ENCODE measurements at places on chromosomes 6 and 20. TPM values are rescaled to one million over a fixed set of nuclear protein-coding genes. Genes with fewer than 3 reads are reported as not detected.

GRCh38 chr6:135692426-135692825 lies 159.1 kb upstream of the PDE7B start:
- no peak for DNase-seq

GRCh38 chr6:72287801-72288200 lies 334.1 kb upstream of the KCNQ5 start:
- peak; percentile 26 for DNase-seq

DNA sequence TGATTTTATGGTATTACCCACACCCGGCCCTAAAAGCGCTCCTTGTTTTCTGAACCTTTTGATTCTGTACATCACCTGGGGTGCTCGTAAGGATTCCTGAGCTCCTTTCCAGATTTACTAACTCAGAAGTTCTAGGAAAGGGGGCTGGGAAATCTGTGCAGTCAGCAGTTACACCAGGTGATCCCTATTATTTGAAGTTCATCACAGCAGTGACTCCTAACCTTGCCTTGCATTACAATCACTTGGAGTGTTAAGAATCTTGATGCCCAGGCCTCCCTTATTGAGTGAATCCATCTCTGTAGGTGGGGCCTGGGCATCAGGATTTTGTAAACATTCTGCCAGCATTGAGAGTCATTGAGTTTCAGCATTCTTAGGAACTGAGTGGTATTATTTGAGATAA lies 44.7 kb downstream of the BMP6 start:
- DNase-seq = no peak

GRCh38 chr20:62027116-62027515 lies 38.6 kb downstream of the TAF4 start:
- DNase-seq = no peak

GRCh38 chr6:12101048-12101447 lies 88.9 kb downstream of the HIVEP1 start:
- no peak for DNase-seq

DNA sequence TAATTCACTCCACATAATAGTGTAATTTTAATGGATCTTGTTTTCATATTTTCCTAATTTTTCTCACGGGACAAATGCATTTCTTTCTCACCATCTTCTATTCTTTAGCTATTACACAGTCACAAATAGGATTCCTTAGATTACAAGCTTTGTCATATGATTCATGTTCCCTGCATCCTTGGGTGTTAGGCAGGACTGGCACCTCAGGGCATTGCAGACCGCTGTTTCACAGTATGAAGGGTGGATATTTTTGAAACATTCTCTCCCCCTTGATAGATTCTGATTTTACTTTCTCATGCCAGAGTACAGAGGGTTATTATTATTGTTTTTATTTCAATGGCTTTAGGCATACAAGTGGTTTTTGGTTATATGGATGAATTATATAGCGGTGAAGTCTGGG lies 602.5 kb downstream of the PHF3 start:
- no peak for DNase-seq

GRCh38 chr20:35191419-35192117 lies 19.7 kb downstream of the PROCR start:
- DNase-seq = no peak

GRCh38 chr6:15968519-15968918 lies 160.4 kb upstream of the MYLIP start:
- no peak for DNase-seq

GRCh38 chr6:25630508-25631278 lies 21.3 kb upstream of the SCGN start:
- no peak for DNase-seq

DNA sequence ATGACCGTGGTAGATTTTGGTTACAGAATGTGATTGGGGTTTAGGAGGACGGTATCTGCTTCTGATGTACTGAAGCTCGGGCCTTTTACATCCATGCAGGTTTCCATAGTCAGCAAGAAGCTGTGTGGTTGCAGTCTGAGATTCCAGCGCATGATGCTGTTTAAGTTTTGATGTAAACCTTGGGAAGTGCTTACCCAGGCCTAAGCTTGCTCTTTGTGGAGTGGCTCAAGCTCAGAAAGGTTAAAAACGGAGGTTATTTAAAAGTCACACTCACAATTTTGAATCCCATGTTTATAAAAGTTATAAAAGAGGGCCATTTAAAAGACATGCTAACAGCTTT lies 121.4 kb downstream of the TIAM2 start:
- DNase-seq = no peak

DNA sequence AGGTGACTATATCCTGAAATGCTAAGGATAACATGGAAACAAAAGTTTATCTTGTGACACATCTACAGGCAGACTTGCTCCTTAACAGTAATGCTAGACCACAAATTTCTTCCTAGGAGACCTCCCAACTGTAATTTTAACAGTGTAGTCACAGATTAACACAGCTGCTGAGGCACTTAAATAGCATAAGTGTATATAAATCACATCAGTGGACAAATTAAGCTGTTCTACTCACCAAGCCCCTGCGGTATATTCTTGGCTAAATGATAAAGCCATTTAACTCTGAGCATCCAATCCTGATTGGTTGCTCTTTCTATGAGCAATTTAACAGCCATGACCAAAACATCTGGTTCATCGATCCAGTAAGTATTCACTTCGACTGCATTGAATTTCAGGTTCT lies 73.3 kb upstream of the LYRM2 start:
- no peak for DNase-seq

DNA sequence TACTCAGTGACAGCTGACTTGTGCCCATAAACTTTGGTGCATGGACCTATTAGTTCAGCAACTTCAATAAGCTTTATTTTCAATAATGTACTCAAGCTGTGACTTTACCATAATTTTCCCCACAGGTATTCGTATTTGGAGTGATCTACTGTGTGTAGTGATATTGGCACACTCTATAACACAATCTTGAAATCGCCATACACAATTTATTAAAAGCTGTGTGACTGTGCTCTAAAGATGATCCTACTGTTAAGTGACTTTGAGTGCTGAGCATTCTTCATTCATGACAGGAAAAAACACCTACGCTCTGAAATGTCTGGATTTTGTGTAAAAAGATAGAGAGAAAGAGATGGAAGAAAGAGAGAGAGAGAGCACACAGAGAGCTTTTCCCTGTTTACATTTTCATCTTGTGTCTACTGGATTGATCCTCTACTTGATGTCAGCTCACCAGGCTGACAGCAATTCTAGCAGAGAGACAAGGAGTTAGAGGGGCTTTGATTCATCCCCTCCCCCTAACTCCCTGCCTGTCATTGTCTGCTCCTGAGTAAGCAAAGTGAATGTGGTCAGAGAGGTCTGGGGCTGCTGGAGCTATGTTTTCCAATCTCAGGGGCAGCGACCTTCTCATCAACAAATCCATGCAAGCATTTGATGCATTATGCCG lies 538.7 kb upstream of the POU3F2 start:
- no peak for DNase-seq

- DNase-seq = no peak
Observed at GRCh38 chr6:114419175-114419574, 76.4 kb upstream of the HS3ST5 start.

DNA sequence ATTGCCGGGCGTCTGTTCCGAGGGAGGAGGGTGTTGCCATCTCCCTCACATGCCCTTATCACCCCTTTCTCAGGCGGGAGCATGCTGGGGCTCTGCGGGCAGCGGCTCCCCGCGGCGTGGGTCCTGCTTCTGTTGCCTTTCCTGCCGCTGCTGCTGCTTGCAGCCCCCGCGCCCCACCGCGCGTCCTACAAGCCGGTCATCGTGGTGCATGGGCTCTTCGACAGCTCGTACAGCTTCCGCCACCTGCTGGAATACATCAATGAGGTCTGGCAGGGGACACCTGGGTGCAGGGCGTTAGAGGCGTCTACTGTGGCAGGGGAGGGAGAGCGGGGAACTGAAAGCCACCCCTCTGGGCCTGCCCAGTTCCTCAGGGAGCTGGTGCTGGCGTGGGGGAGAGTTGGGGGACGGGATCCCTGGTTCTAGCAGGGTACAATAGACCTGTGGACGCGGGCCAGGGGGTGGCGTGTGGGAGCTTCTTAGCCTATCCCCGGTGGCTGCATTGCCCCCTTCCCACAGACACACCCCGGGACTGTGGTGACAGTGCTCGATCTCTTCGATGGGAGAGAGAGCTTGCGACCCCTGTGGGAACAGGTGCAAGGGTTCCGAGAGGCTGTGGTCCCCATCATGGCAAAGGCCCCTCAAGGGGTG lies 697 bp downstream of the PPT2 start:
- peak; percentile 74 for DNase-seq

DNA sequence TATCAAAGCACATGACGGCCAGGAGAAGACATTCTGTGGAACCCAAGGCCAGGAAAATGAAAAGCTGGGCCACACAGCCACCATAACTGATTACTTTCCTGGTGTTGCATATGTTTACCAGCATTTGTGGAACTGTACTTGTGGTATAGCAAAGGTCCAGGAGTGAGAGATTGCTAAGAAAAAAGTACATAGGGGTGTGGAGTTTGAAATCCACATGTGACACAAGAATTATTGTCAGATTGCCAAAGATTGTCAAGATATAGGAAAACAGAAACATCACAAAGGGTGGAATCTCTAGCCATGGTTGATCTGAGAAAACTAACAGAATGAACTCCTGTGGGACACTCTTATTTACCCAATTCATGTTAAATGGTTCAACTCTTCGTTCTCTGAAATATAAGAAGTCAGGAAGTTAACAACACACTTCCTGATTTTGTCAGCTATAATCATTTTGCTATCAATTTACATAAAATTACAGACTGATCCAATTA lies at the start of gene OR2B2:
OR2B2 (minus strand) TSS at position 441 of the 491 bp plus-strand sequence; CDS start at position 364, 77 bp downstream.
- no peak for DNase-seq

DNA sequence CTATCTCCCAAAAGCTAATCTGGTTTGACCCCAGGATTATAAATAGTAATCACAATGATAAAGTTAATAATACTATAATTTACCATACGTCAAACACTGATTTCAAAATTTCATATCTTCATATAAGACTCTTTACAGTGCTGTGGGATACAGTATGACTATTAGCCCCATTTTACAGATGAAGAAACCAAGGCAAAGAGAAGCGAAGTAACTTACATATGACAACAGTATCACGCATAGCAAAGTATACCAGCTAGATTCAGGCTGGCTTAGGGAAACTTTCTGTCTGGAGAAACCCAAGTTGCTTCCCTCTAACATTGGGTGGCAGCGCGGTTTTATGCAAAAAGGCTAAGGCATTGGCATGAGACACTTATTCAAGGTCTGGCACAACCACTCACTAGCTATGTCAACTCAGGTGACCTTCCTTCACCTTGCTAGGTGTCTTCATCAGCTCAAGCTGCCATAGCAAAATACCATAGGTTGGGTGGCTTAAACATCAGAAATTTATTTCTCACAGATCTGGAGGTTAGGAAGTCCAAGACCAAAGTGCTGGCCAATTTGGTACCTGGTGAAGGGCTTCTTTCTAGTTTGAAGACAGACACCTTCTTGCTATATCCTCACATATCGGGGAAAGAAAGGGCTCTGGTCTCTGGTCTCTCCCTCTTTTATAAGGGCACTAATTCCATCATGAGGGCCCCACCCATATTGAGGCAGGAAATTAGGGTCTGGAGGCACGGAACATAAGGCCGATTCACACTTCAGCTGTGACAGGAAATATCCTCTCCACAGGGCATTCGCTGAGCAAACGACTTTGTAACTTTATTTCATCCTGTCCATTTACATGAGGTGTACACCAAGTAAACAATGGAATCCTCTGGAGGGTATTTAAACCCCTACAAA lies 22.4 kb upstream of the UTRN start:
- no peak for DNase-seq

DNA sequence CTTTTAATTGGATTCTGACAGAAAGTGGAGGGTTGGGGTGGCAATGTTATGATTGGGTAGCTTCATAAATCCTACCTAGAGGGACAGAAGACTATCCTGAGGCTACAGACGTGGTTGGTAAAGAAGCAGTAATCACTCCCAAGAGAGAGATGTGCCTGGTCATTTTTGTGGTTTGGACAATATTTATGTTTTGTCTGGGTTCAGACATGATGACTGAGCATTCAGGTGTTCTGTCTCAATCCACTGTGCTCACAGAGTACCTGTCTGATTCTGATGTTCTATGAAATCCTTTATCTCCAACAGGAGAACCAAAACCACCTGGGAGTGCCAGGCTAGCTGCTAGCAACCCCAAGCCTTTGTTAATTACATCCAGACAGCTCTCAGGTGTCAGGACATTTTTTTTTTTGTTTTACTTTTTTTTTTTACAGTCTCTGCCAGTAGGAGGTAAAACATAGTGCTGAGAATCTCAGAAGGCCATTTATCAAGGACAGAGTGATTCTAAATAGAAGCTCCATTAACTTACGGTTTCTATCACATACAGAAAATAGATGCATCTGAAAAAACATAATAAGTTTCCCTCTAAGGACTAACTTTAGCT lies 1.6 kb upstream of the HLA-DQA1 start:
- no peak for DNase-seq

DNA sequence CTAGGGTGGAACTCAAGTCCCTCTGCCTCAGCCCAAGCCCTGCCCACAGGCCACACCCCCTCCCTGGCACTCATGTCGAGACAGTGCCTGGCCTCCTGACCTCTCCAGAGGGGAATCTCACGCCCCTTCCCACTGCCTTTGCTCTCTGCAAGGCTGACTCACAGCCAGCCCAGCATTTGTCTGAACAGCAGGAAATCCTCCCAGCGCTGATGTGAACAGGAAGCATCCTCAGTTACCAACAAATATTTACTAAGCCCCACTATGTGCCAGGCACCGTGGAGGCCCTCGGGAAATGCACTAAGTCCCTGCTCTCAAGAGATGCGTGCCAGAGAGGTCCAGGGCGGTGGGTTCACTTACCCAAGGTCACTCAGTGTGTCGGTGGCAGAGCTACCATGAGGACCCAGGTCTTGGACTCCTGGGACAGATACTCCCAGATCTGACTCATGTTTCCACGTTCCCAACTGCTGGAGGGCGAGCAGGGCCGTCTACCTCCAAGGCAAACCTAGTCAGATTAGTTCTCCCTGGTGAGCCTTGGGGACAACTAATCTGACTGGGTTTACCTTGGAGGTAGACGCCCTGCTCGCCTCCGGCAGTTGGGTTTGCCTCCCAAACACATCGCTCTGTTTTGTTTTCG lies 7.8 kb downstream of the ADA start:
- DNase-seq = peak; percentile 78

GRCh38 chr20:47317127-47317895 lies 39.2 kb downstream of the ZMYND8 start:
- peak; percentile 91 for DNase-seq

GRCh38 chr6:43020052-43020705 lies 1.2 kb upstream of the RRP36 start:
- DNase-seq = no peak

GRCh38 chr6:163300838-163301237 lies 113.7 kb upstream of the QKI start:
- no peak for DNase-seq

- DNase-seq = no peak
Observed at GRCh38 chr20:25299806-25300205, 51.9 kb downstream of the PYGB start.

- DNase-seq = peak; percentile 27
Observed at GRCh38 chr20:43543138-43543537, 15.7 kb upstream of the SGK2 start.

GRCh38 chr6:34229877-34230276 lies 6.8 kb upstream of the HMGA1 start:
- no peak for DNase-seq

GRCh38 chr6:66788579-66788978 lies 1081.6 kb upstream of the EYS start:
- peak; percentile 54 for DNase-seq

The EPB41L1 gene
- total RNA-seq = 61.4 TPM

The STXBP5 gene
- 22.1 TPM for total RNA-seq

The GNMT gene
- 1.4 TPM for total RNA-seq

The CRIP3 gene
- 0.90 TPM for total RNA-seq

The SEMG1 gene
- not detected for total RNA-seq

The PXDC1 gene
- total RNA-seq = 70.8 TPM

The FAM83C gene
- total RNA-seq = not detected

The MAFB gene
- total RNA-seq = 37.3 TPM

The TAP2 gene
- 56.4 TPM for total RNA-seq

All from upper lobe of right lung (tissue), 1 donor.